ENCODE measurements at places on chromosomes 6 and 20.

- DNase-seq: no peak
These were observed 11.1 kb downstream of the LMBRD1 start for GRCh38 chr6:69785697-69786096.

- no peak for DNase-seq
These were observed 18.8 kb downstream of the LATS1 start for GRCh38 chr6:149699150-149699549.

GRCh38 chr6:474453-475185, 83.1 kb downstream of the IRF4 start:
- DNase-seq: no peak

GRCh38 chr20:20318365-20319161, 49.3 kb upstream of the INSM1 start:
- no peak for DNase-seq

- no peak for DNase-seq
These were observed 447.2 kb downstream of the FRK start for GRCh38 chr6:115613488-115613887.

DNA sequence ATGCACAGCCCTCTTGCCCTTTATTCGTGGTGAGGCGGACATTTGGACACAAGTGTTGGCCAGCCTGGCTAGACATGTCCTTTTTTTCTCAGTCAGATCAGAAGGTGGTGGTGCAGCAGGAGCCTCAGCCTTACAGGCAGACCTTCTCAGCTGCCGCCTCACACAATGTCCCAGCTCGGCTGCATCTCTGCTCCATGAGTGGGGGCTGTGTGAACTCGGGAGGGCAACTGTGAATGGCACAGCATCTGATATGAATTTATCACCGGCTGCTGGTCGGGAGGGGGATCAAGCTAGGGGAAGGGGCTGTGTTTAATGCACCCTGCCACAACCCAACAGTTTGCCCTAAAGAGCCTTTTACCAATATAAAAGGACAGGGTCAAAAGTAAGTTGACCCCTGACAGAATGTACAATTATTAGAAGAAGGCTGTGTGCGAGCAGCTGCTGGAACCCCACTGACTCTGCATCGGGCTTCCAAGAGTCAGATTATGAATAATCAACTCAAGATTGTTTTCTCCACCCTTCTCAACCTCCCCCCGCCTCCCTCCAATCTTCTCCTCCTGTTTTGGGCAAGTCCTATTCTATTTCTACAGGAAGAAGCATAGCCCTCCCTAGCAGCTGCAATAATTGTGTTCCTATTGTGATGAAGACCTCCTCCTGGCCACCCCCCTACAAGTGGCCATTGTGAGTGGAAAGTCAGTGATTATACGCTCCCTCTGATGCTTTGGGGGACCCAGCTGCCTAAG, 245.2 kb downstream of the PKHD1 start:
- DNase-seq: no peak
